Tibial nerve (tissue), 4 donors: ENCODE measurements at places on chromosomes 4 and X. TPM values are rescaled to one million over a fixed set of nuclear protein-coding genes. Genes with fewer than 3 reads are reported as not detected.

The PRAF2 gene
- 16.5 TPM for total RNA-seq

The DGAT2L6 gene
- not detected for total RNA-seq

The POU4F2 gene
- not detected for total RNA-seq

The ACOX3 gene
- total RNA-seq = 17.3 TPM

The MAGEB17 gene
- not detected for total RNA-seq

The RHOXF1 gene
- total RNA-seq = not detected

The USO1 gene
- 57.3 TPM for total RNA-seq

The ATG4A gene
- 23.3 TPM for total RNA-seq

The QDPR gene
- 17.7 TPM for total RNA-seq

The NPY2R gene
- total RNA-seq = 0.42 TPM

The MMRN1 gene
- 12.0 TPM for total RNA-seq

The SPRY1 gene
- total RNA-seq = 191 TPM

The FABP2 gene
- total RNA-seq = not detected

The FAM9C gene
- total RNA-seq = not detected

The SULT1B1 gene
- total RNA-seq = 3.3 TPM

The DHRSX gene
- 42.3 TPM for total RNA-seq

The TET2 gene
- 23.2 TPM for total RNA-seq

The CFAP47 gene
- not detected for total RNA-seq

The IDUA gene
- total RNA-seq = 26.9 TPM

The ELK1 gene
- 28.6 TPM for total RNA-seq

The COL25A1 gene
- 1.5 TPM for total RNA-seq

The ASB12 gene
- total RNA-seq = 0.84 TPM

The NUDT11 gene
- total RNA-seq = 2.3 TPM

The DGKK gene
- total RNA-seq = not detected

The IQCM gene
- total RNA-seq = not detected

The DCLK2 gene
- 10.3 TPM for total RNA-seq

The S100G gene
- not detected for total RNA-seq

The SHROOM2 gene
- 2.7 TPM for total RNA-seq

The SPP1 gene
- 59.0 TPM for total RNA-seq

The GAGE1 gene
- not detected for total RNA-seq

The PIM2 gene
- total RNA-seq = 7.9 TPM

The CTAG1A gene
- not detected for total RNA-seq

The RBM3 gene
- total RNA-seq = 203 TPM

The ETDC gene
- not detected for total RNA-seq

The CSN1S1 gene
- total RNA-seq = not detected

The UGT2B17 gene
- total RNA-seq = not detected

The TAF7L gene
- total RNA-seq = not detected

The NMU gene
- total RNA-seq = not detected

The DMRTC1 gene
- total RNA-seq = not detected

The SSX2 gene
- total RNA-seq = not detected

The HDX gene
- 3.7 TPM for total RNA-seq

The FATE1 gene
- not detected for total RNA-seq

The SPARCL1 gene
- 351 TPM for total RNA-seq
